ENCODE measurements at places on chromosomes 4 and X.

- no peaks in the 10 kb centered on the region for H3K27me3 ChIP-seq
- no peak overlapping the region for H3K27ac ChIP-seq
- H3K36me3 ChIP-seq = no peaks in the 10 kb centered on the region
- DNase-seq = no peak
- no peaks in the 10 kb centered on the region for H3K4me1 ChIP-seq
- no peak overlapping the region for H3K4me3 ChIP-seq
Observed at GRCh38 chr4:26522478-26522877, 32.2 kb upstream of the CCKAR start.

GRCh38 chr4:57043347-57044251 is 64.9 kb downstream of the POLR2B start:
- no peak overlapping the region for H3K4me3 ChIP-seq
- no peak for DNase-seq
- H3K36me3 ChIP-seq = no peaks in the 10 kb centered on the region

DNA sequence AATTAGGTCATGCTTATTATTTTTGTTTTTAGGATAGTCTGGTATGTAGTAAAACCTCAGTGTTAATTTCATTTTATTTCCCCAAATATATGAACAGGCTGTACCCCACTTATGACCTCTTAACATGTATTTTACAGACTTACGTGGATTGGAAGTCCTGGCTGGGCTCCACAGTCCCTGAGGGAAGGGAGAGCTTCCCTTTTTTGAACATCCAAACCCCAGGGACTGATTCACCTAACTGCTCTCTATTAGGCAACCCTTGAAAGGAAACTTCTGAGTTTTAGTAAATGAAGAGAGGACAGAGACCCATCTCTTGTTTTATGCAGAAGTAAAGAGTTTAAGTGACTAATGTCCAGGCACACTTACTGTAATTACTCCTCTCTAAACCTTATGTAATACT is 233.1 kb upstream of the SPRY1 start:
- no peaks in the 10 kb centered on the region for H3K4me1 ChIP-seq
- DNase-seq = no peak
- no peak overlapping the region for H3K4me3 ChIP-seq
- no peaks in the 10 kb centered on the region for H3K36me3 ChIP-seq
- no peak overlapping the region for H3K27ac ChIP-seq
- no peaks in the 10 kb centered on the region for H3K27me3 ChIP-seq

GRCh38 chr4:54289316-54289715 is 60.2 kb downstream of the PDGFRA start:
- H3K4me1 ChIP-seq = no peaks in the 10 kb centered on the region
- H3K27ac ChIP-seq = no peak overlapping the region
- no peak overlapping the region for H3K4me3 ChIP-seq
- no peak for DNase-seq
- peaks cover 4% of the 10 kb centered on the region for H3K36me3 ChIP-seq
- no peaks in the 10 kb centered on the region for H3K27me3 ChIP-seq
